ENCODE measurements at places on chromosomes 5 and 9.

DNA sequence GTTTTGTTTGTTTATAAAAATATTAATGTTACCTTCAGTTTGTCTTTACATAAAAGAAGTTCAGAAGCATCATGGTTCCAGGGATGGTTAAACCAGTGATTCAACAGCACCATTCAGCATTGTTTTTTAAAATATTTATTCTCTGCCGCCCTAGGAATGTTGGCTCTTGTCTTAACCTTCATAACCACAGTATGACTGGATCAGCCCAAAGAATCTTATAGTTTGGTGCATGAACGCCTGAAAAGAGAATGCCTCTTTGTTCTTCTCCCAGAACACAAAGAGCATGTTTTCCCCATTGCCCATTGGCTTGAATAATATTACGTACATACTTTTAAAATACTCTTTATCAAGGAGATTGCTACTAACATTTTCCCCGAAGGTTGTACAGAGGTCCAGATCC, 413.4 kb downstream of the ANXA1 start:
- no peak for DNase-seq

GRCh38 chr9:134411440-134412297, 85.4 kb downstream of the RXRA start:
- DNase-seq = no peak

GRCh38 chr5:151378616-151379015, 31.3 kb upstream of the SLC36A2 start:
- no peak for DNase-seq

GRCh38 chr5:54608423-54609085, 91.0 kb downstream of the SNX18 start:
- DNase-seq = no peak

DNA sequence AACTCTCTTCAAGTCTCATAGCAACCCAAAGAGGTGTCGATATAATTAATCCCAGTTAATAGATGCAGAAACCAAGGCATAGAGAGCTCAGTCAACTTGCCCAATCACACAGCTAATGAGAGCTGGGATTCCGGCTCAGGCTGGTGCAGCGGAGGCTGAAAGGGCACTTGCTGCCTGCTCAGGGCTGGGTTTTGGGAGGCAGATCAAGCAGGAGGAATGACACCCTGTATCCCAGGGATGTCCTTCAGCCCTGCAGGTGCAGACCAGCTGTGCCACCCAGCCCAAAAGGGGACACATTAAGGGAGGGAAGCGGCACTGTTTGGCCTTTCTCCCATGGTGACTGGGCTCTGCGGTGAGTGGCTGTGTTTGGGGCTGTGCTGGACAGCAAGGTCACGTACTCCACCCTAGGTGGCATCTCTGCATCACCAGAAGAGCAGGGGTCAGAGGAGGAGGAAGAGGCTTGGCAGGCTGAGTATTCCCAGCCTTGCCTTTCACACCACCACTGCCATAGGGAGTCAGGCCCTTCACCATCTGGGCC, 124.1 kb downstream of the MVB12B start:
- DNase-seq = no peak

DNA sequence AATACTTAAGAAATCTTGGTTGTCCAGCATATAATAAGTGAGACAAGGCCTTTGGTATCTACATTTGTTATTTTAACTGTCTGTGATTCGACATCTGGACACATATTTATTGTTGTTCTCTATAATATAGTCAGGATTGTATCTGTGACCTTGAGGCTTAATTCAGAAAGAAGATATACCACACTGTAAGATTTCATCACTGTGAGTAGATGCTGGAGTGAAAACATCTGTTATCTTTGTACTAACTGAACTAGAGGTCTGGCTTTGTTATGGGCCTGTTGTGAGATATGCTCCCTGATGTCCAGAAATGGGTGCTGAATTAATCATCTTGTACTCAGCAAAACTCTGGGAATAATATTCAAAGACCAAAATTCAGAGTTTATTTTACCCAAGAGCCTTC, 148.5 kb downstream of the ISOC1 start:
- peak; percentile 2 for DNase-seq

DNA sequence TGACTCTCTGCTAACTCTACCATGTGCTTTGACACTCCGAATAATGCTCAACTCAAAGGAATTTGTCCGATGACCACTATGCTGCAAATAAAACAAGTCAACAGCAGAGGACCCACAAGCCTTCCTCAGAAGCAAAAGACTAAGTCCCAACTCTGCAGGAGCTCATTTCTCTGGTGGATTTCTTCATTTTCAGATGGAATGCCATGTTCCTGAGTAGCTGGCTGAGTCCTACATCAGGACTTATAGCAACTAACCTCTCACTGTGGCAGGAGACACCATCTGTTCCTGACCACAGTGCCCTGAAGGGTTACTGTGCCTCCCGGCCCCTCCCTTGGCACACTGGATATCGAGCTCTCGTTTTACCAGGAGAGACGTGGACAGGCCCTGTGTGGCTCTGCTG, 20.8 kb downstream of the LHFPL2 start:
- peak; percentile 30 for DNase-seq

- DNase-seq = no peak
Observed at GRCh38 chr9:98961513-98962180, 17.9 kb downstream of the COL15A1 start.

DNA sequence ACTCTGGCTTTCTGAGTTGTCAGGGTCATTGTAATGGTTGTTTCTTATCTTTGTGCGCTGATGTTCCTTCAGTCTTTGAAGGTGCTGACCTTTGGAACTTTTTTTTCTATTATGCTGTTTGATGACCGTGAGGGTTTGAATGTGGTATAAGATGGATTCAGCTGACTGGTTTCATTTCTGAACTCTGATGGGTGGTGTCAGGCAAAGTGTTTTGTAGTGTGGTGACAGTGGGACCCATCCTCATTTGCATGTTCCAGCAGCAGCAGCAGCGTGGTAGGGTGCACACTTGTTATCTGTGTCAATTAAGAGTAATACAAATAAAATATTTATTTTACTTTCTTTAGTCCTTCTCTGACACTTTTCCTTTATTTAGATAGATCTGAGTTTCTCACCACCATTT, 227.7 kb upstream of the PRR16 start:
- no peak for DNase-seq

GRCh38 chr5:93079046-93079445, 502.0 kb downstream of the NR2F1-AS1 start:
- no peak for DNase-seq

GRCh38 chr5:136729901-136730355, 364.6 kb upstream of the TRPC7 start:
- DNase-seq = peak; percentile 54

GRCh38 chr9:21385131-21385670, at the start of gene IFNA2:
Gene IFNA2 (minus strand): TSS chr9:21385398. CDS start chr9:21385329, 69 bp downstream.
- DNase-seq = no peak

GRCh38 chr9:72041775-72042194, 18.6 kb downstream of the C9orf57 start:
- DNase-seq = peak; percentile 68
